Erythroblast (primary cell): ENCODE measurements at places on chromosomes 2 and 18.

DNA sequence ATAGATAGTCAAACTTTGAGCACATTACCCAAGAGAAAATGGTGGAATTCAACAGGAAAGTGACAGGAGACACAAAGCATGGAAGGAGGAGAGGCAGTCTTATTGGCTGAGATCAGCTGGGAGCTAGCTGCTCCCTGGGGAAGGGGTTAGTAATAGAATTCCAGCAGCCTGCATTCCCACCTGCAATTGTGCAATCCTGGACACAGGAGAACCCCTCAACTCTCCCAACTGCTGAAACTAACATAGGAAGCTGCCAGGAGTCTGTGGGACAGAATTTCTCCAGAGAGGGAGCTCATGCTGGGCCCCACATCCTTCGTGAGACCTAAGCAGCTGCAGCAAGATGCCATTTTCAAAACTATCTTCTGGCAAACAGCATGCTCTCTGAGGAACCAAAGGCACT, 69.8 kb upstream of the ACVR1C start:
- no peak for DNase-seq

- DNase-seq: no peak
These were observed 45.3 kb upstream of the ROCK2 start for GRCh38 chr2:11389551-11390398.

DNA sequence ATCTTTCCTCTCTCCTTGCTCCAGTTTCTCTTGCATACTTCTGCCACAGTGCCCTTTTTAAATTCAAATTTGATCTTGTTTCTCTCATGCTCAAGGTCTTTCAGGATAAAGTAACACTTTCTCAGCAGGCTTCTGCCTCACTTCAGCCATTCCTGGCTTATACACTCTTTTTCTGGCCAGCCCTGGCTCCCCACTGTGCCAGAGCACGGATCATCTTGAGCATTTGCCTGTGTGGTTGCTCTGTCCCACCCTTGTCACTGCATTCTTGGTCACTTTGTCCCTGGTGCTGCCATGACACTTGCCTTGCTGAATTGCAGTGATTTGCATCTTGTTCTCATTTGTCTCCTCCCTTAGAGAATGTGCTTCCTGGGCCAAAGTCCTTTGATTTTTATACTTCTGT, 634.3 kb downstream of the TMEM182 start:
- no peak for DNase-seq

- DNase-seq: no peak
These were observed 23.7 kb downstream of the PCARE start for GRCh38 chr2:29050591-29050990.

DNA sequence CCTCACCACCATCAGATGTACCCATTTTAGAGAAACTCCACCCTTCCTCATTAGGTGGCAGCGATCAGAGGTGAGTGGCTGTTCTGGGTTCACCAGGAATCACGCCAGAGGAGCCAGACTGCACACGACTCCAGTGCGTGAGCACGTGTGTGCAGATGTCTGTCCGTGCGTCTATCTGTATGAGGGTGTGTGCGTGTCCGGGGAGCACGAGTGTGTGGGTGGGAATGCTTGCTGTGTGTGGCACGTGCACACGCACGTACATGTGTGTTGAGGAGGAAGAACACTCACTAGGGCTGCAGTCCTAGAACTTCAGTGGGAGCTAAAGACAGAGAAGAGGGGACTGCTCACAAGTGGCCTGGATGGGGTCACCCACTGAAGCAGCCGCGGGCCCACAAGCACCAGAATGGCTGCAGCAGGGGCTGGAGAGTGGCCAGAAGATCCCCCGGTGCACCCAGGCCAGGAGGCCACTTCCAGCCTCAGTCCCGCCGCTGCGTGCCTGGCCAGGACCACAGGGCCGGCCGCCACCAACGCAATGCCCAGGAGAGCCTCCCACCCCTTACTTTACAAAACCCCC, 13.9 kb downstream of the HDAC4 start:
- DNase-seq: no peak

DNA sequence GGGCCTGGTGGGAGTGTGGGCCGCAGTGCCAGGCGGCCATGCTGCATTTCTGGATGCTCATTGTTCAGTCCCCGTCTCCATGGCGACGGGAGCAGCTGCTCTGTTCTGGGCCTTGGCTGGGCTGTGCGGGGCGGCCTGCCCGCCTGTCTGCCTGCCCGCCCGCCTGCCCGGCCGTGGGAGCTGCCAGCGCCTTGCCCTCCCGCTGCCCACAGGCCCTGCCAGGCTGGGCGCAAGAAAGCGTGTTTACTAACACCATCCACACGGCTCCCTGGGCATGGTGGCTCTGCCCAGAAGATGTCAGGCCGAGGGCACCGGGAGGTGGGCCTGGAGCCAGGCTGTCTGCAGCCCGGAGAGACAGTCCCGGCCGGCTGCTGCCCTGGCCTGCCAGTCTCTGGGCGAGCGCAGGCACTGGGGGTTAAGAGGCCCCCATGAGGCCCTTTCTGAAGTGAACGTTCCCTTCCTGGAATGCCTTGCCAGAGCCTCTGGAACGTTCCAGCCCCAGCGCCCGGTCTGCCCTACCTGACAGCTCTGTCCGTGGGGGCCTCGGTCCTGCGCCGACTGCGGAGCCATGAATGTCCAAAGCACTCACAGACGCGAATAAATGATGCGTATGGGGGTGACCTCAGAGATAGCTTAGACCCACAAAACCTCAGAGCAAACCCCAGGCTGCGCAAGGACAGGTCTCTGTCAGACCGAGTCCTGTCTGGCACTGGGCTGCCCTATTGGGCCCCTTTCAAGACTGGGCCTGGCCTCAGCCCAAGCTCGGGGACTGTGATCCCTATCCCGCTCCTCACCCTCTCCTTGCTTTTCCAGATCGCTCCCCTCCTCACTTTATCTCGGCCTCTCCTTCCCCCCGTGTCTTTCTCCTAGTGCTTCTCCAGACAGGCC, 44.3 kb downstream of the MYCN start:
- no peak for DNase-seq

DNA sequence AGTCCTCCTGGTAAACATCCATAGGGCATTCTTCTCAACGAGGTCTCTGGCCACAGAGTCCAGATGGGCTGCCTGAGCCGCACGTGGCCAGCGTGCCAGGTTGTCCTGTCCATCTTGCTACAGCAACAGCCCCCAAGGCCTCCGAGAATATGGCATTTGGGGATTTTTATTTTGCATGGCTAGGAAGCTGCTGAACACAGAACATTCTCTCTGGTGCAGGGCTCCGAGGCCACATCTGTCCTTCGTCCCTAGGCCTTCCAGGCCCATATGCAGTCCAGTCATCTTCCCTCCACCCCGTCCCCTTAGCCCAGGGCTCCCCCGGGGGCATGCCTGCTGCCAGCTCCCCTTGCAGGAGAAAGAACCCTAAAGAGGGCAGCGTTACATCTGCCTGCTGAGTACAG, 2.3 kb downstream of the HDAC4 start:
- DNase-seq: no peak

DNA sequence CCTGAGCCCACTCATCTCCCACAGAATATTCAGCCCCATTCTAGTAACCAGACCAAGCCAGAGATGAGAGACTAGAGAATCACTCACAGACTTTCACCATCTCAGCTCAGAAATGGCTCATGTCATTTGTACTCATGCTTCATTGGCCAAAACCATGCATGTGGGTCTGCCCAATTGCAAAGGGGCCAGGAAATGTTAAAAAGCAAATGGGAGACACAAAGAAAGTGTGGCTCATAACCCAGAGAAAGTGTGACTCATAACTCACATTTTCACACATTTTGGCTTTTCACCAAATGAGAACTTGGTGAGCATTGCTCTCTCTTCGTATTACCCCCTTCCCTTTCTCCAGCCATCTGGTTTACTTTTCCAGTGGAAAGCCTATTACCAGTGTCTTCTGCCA, 66.2 kb downstream of the MDH1 start:
- DNase-seq: no peak

- DNase-seq: no peak
These were observed 65.5 kb downstream of the DGKD start for GRCh38 chr2:233419602-233420391.

GRCh38 chr2:180679693-180680092, 300.7 kb upstream of the UBE2E3 start:
- no peak for DNase-seq

DNA sequence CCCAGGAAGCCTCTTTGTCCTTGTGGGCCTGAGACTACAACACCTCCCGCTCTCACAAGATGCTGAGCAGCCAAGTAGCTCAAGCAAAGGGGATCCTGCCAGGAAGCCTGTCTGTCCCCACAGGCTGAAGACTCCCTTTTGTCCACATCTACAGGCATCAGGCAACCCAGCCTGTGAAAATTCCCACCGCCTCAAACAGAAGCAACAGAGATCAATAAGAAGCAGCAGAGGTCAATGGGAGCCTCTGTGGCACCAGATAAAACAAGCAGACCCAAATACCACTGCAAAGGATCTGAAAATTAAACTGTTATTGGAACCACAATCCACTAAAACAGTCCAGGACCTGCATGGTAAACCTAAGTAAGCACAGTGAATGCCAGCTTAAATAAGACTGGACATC, 48.5 kb downstream of the ASXL2 start:
- no peak for DNase-seq

DNA sequence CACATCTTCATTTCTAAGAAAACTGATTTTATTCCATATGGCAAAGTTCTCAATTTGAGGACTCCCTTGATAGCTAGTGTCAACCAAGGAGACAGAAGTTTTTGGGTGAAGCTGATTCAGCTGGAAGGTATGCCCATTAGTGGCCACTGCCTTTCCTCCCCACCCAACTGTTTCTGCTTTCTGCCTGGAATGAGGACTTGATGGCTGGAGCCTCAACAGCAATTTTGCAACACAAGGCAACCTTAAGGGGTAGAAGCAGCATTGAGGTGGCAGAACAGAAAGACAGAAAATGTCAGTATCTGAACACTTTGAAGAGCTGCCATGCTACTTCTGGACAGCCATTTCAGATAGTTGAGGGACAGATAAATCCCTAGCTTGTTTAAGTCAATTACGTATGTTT, 47.0 kb downstream of the INHBB start:
- no peak for DNase-seq

- DNase-seq: no peak
These were observed 42.5 kb upstream of the GLI2 start for GRCh38 chr2:120693121-120693520.
